Uterine smooth muscle cell (primary cell): ENCODE measurements at places on chromosomes 1 and 21. TPM values are rescaled to one million over a fixed set of nuclear protein-coding genes. Genes with fewer than 3 reads are reported as not detected.

TNFAIP8L2 gene
- total RNA-seq = not detected in 2 replicates

BMP8B gene
- under 0.01 TPM in 2 replicates for total RNA-seq

SUMO3 gene
- total RNA-seq = 71.0 and 119 TPM in 2 replicates

IQGAP3 gene
- total RNA-seq = 27.6 and 83.3 TPM in 2 replicates
